ENCODE measurements at places on chromosomes 12 and 14.

DNA sequence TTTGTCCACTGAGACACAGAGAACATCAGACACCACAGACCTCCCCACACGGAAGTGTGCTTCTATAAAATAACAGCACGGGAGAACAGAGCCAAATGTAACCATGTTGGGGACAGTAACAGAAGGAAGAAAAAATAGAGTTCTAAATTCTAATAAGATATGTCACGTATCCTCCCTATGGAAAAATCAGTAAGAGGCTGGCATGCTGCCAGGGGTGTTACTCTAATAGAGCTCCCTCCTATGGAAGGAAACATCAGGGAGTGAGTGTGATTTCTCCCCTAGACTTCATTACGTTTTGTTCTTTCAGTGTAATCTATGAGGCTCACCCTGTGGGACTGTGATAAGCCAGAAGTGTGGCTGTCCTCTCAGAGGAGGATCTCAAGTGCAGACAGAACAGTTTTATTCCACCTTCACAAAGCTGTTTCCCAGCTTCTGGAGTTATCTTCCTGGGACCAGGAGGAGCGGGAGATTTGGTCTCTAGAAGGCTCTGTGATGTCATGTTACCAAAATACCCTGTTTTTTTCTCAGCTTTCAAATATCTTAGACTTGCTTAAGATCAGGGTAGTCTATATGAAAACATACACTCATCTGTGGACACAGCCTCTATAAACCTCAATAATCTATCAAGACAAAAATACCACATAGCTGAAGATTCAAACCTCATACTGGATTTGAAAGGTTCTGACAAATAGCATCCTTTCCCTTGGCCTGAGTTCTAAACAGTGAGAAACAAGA is 69.3 kb downstream of the ZFC3H1 start:
- peak; percentile 51 for DNase-seq

DNA sequence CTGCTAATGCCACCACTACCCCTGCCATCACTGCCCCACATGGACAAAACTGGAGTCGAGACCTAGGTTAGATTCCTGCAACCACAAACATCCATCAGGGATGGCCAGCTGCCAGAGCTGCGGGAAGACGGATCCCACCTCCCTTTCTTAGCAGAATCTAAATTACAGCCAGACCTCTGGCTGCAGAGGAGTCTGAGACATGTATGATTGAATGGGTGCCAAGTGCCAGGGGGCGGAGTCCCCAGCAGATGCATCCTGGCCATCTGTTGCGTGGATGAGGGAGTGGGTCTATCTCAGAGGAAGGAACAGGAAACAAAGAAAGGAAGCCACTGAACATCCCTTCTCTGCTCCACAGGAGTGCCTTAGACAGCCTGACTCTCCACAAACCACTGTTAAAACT is 7.1 kb upstream of the OAS2 start:
- no peak for DNase-seq

GRCh38 chr12:57719777-57720605 is 18.6 kb downstream of the AGAP2 start:
- no peak for DNase-seq

DNA sequence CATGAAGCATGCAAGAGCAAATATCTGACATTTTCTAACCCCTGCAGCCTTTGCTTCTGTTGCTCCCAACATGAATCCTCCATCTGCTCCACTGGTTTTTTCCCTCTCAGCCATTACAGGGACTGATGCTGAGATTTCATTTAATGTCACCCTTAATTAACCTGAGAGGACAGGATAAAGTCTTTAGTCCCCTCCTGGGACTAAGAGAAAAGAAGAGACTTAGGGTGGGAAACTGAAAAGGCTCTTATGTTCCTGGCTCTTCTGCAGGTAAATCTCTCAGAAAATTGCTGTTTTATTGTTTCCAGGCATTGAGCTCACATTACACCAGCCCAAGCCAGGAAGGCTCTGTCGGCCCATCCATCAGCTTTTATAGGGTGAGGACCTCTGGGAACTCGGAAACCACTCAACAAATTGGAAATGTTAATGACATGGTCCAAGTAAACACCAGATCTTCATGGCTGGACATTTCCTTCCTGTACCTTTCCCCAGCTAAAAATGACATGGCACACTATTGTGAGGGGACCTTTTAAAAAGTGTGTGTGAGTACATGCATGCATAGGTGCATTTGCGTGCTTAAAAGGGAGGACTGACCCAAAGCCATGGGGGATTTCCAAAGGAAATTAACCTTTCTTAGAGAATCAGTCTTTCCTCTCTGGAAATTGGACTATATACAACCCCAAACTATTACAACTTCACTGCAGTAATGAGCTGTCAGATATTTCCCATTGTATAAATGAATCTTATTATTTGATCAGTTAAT is 408.1 kb upstream of the TMTC1 start:
- DNase-seq, result no peak

DNA sequence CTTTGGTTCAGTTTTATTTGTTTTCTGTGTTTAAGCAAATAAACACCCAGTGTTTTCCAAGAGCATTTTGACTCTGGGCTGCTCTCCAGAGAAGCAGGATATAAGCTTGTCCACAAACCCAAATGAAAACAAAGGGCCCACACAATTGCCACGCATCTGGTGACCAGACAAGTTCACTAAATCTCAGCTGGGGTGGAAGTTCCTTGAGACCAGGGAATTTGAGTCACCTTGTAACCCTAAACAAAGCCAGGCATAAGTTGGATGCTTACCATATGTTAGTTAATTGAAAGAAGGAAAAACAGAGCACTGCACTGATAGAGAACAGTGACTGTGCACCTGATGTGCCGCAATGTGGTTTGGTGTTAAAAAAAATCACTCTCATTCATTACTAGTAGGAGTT is 1.6 kb upstream of the TXNRD1 start:
- peak; percentile 80 for DNase-seq

- no peak for DNase-seq
Measured at GRCh38 chr12:75809746-75810145, 221.8 kb downstream of the PHLDA1 start.

- peak; percentile 86 for DNase-seq
Measured at GRCh38 chr12:77120156-77121085, 55.1 kb upstream of the E2F7 start.

- DNase-seq, result no peak
Measured at GRCh38 chr12:104944252-104944651, 13.8 kb downstream of the SLC41A2 start.

- DNase-seq, result no peak
Measured at GRCh38 chr14:71960494-71961353, 28.5 kb downstream of the RGS6 start.

- peak; percentile 79 for DNase-seq
Measured at GRCh38 chr12:11862798-11863197, 207.9 kb upstream of the BCL2L14 start.

GRCh38 chr12:95143621-95144205 is 70.3 kb upstream of the NR2C1 start:
- peak; percentile 51 for DNase-seq

- DNase-seq, result no peak
Measured at GRCh38 chr12:92341065-92341668, 195.5 kb upstream of the BTG1 start.

DNA sequence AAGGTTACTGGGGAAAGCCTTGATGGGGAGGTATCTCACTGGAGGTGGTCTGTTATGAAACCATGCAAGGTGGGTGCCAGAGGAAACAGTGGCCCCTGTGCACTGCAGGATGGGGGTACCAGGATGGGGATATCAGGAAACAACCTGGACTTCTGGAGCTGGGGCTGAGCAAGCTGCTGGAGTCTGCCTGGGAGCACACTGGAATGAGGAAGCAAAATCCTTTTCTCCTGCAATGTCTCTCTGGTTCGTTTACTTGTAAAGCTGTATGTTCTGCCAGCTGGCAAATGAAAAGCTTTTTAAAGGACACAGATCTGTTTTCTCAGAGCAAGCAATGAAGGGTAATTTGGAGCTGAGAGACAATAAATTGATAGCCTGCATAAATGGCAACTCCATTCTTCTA is 23.2 kb upstream of the SERPINA1 start:
- DNase-seq, result no peak

- DNase-seq, result peak; percentile 52
Measured at GRCh38 chr12:121145221-121145620, 12.5 kb downstream of the P2RX7 start.

GRCh38 chr12:75317784-75318183 is 12.3 kb downstream of the CAPS2 start:
- DNase-seq, result no peak

GRCh38 chr12:93379981-93380361 is 2.2 kb downstream of the NUDT4 start:
- DNase-seq, result peak; percentile 21

- peak; percentile 58 for DNase-seq
Measured at GRCh38 chr14:53432378-53432802, 279.3 kb upstream of the DDHD1 start.

- no peak for DNase-seq
Measured at GRCh38 chr14:103806805-103807204, 40.6 kb downstream of the PPP1R13B start.

DNA sequence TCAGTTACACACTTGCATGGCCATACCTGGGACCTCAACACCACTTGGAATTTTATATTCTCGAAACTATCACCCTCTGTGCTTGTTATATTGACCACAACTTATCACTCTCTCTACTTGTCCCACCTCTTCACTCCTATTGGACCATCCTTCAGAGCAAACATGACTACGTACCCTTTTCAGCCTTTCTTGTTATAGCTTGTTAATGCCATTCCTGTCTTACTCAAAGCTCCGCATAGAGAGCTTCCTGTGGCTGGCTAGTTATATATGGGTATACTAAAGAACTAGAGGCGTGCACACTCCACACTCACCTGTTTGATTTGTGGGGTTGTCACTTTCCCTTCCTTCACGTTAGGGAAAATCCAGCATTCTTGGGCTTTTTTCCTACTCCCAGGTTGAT is 26.3 kb upstream of the FRS2 start:
- no peak for DNase-seq

DNA sequence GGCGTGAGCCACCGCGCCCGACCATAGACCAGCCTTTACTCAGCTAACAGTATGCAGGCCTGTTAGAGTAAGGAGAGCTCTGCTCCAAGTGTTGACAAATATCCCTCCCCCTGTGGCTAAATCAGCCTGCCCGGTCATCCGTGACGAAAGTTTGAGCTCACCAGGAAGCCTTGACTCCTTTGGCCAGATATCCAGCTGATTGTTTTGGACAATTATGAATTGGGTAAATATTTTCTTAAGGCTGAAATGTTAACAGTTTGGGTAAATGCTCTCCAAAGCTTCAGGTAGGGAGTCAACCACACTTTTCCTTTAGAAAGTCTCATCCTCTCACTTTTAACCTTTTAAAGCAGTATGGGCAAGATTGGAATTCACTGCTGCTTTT is 157.9 kb downstream of the PAWR start:
- DNase-seq, result no peak

DNA sequence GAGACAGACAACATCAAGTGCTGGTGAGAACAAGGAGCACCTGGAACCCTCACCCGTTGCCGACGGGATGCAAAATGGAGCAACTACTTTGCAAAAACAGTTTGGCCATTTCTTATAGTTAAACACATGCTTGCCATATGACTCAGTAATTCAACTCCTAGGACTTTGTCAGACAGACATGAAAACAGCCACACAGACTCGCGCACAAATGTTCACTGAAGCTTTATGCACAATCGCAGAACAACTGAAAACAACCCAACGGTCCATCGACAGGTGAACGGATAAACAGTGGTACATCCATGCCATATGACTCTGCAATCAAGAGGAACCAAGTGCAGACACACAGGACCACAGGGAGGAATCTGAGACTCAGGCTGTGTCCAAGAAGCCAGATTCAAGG is 30.8 kb downstream of the NCOR2 start:
- DNase-seq, result peak; percentile 64

DNA sequence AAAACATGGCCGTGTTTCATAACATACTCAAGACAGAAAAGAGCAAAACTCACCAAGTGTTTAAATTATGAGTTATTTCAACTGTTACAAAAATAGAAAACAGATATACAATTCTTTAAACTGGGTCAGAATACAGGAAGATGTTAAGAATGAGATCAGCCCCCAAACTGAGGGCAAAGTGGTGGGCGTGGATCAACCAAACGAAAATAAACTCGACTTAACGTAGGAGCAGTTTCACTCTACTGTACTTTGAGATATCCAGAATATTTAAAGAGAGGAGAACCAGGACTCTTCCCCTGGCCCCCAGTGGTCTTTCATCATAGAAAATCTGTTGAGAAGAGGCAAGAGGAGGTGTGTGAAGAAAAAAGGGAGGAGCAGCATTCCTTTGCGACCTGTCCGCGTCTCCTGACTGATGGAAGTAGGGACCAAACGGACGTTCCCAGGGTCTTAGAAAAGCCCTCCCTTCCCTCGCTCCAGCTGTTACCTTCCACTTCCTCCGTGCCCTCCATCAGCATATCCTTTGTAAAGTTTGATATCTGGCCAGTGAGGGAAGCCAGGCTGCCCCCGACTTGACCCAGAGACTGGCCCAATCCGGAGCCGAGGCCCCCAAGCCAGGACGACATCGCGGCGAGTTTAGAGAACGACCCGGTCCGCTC is 668 bp downstream of the TRIP11 start:
- DNase-seq, result peak; percentile 77

DNA sequence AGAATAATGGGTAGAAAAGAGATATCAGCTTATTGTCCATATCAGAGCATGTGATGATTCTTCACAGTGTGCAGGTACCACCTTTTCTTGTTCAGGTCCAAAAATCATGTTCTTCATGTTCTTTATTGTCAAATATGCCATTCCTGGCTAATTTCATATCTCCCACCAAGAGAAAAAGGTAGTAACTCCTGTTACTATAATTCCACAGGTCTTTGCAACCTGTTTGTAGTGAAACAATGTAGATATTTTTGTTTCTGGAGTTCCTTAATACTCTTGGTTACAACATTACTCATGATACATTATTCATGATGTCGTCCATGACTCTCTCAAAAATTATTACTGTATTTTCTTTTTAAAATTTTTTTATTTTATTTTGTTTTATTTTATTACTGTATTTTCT is 11.3 kb upstream of the TMBIM6 start:
- DNase-seq, result no peak

DNA sequence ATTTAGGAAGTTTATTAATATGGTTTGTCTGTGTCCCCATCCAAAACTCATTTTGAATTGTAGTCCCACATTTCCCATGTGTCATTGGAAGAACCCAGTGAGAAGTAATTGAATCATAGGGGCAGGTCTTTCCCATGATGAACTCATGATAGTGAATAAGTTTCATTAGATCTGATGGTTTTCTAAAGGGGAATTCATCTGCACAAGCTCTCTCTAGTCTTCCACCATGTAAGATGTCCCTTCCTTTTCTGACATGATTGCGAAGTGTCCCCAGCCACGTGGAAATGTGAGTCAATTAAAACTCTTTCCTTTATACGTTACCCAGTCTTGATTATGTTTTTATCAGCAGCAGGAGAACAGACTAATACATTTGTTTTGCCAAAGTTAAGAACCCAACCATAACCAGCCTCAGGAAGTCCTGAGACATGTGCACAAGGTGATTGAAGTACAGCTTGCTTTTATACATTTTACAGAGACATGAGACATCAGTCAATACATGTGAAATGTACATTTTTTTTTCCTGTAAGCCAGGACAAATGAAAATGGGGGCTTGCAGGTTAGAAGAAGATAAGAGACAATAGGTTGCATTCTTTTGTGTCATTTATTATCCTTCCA is 1136.7 kb downstream of the TMEM121 start:
- DNase-seq, result no peak
